Occipital lobe (tissue), 3 donors: ENCODE measurements at places on chromosomes 7 and 10.

DNA sequence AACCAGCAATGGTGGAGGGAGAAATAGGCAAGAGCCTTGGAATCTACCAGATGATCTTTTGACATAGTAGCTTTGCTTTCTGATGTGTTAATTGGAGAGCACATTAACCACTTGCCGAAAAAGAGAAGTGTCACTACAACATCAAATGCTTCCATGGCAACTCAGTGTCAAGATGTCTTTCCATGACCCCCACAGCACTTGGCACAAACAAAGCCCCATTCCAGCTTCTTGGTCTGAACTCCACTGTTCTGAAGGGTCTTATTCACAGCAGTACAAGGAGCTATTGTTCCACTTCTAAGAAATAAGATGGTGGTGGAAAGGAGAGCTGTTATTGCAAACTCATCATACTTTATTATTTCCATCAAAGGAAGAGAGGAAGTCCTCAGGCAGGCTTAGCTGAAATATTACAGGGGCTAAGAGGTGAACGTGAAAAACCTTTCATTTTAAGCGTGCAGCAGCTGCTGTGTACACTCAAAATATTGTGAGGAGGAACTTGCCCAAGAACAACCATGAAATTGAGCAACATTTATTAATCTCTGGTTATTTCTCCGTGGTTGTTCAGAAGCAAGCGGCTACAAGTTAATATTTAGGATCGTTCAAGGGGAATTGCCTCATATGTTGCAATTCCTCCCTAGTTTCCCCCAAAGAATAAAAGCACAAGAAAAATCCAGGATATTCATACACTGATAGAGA lies 354.8 kb upstream of the CELF2 start:
- DNase-seq, result no peak

DNA sequence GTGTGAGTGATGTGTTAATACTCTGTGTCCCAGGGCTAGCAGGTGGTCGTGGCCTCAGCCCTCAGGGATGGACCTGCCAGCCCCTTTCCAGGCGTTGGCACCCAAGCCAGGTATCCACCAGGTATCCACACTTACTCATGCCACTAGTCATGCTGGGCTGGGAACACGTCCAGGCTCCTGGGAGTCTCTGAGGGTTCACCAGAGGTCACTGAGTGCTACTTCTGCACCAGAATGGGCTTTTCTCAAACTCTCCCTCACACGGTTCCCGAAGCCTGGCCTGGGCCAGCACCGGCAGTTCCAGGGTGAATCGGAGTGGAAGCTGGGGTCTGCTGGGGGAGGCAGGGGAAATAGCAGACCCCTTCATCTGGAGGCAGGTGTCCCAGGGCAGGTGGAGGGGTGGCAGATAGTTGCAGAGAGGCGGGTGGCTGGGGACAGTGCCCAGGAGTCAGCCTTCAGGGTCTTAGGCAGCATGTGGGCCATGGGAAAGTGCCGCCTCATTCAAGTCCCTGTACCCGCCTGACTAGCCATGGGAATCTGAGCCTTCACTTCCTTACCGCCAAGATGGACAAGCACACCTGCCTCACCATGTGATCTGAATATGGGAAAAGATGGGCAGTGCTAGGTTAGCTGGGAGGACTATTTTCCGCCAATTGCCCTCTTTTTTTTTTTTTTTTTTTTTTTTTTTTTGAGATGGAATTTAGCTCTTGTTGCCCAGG lies 95.5 kb upstream of the GTF2I start:
- DNase-seq, result no peak

DNA sequence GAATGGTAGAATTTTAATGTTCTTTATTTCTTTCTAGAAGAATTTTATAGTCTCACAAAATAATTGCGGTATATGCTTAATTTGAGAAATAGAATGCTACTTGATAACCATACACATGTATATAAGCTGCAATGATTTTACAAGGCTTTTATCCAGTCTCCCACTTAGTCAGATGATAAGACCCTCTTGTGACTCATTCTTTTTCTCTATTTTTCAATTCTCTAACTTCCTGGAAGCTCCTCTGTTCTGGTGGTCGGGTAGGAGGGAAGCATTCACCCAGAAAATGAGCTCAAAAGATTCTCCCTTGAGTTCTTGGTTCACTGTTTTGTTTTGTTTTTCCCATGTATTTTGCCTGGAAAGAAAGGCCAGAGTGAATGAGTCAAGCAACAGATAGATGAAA lies 546.6 kb downstream of the INHBA start:
- no peak for DNase-seq

GRCh38 chr10:483261-483660 lies 206.2 kb downstream of the DIP2C start:
- DNase-seq, result no peak

DNA sequence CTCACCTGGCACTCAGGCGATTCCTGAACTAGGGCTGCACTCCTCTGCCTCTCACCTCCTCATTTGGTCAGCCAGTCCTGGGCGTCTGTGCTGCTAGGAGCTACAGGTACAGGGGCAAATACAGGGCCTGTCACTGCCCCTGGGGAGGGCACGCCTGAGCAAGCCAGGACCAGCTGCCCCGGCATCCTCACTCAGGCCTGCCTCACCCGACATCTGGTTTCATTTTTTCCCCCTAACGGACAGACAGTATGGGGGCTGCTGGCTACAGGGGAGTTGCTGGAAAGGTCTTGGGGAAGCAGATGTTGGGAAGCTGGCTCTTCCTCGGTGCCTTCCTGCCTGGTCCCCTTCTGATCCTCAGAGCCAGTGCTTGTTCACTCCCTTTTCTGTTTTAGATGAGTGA lies 77.3 kb upstream of the PPIF start:
- no peak for DNase-seq

- DNase-seq, result no peak
Observed at GRCh38 chr10:89481662-89482061, 53.7 kb downstream of the SLC16A12 start.

DNA sequence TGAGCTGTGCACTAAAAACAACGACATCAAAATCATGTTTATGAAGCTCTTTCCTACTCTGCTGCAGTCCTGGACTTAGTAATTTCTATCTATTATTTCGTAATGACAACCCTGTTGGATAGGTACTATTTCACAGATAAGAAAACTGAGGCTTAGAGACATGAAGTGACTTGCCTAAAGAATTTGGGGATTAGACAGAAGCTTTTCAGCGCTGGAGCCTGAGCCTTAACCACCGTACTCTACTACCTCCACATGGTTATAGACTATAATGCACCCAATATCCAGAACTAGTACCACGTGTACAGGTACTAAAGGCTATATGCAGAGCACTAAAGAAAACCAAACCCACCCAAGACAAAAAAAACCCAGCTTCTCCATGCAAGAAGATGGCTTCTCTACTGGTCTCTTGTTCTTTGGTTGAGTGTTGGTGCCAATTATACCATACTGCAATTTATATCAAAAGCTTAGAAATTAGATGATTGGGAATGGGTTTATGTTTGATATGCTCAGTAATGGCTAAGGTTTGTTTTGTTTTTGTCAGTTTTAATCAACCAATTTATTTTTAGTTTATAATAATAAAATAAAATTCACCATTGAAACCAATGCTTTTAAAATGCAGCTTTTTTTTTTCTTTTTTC lies 6.5 kb upstream of the SNX10 start:
- DNase-seq, result no peak

GRCh38 chr10:133444342-133445267 lies 9.1 kb upstream of the SCART1 start:
- DNase-seq, result no peak

DNA sequence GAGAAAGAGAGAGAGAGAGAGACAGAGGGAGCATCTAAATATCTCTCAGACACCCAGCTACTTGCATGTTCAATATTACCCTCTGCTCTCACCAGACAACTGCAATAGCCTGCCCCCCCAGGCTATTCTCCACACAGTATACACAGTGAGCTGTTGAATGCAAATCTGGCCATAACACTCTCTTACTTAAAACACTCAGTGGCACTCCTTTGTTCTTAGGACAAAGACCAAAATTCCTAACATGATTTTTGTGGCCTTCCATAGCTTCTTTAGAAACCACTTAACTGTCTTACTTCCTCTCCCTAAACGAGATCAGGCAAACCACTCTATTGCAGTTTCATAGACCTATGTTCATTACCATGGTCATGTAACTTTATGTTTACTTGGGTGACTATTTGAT lies 903.6 kb upstream of the AUTS2 start:
- DNase-seq, result no peak

- DNase-seq, result no peak
Observed at GRCh38 chr7:15046861-15047260, 144.3 kb upstream of the DGKB start.

GRCh38 chr10:29740981-29741545 lies 106.3 kb upstream of the SVIL start:
- DNase-seq, result no peak

DNA sequence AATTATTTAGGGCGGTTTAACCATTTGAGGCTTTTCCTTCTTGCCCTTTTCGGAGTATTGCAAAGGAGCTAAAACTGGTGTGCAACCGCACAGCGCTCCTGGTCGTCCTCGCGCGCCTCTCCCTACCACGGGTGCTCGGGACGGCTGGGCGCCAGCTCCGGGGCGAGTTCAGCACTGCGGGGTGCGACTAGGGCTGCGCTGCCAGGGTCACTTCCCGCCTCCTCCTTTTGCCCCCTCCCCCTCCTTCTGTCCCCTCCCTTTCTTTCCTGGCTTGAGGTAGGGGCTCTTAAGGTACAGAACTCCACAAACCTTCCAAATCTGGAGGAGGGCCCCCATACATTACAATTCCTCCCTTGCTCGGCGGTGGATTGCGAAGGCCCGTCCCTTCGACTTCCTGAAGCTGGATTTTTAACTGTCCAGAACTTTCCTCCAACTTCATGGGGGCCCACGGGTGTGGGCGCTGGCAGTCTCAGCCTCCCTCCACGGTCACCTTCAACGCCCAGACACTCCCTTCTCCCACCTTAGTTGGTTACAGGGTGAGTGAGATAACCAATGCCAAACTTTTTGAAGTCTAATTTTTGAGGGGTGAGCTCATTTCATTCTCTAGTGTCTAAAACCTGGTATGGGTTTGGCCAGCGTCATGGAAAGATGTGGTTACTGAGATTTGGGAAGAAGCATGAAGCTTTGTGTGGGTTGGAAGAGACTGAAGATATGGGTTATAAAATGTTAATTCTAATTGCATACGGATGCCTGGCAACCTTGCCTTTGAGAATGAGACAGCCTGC lies 3.1 kb downstream of the FZD1 start:
- no peak for DNase-seq

DNA sequence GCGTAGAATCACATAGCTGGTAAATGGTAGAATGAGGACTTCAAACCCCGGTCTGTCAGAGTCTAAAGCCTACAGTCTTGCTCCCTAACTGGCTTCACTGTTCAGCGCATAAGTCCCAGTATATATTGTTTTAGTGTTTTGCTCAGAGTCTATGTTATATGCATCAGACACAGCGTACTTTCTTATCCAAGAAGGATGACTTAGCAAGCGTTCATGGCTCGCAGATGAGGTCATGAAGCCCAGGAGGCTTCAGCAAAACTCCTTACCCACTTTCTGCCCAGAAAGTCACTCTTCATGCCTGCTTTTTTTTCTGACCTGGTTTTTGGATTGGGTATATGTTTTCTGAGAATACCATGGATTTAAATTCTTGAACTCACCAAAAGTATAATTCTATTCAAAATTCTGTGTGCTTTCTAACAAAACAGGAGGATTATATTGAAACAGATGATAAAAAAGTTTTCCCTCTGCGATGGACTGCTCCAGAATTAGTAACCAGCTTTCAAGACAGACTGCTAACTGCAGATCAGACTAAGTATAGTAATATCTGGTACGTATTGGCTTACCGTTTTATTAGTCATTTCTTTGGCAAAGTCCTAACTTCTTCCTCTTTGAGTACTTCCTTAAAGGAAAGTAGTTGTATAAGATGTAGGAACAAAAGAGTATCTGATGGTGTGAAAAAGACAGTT lies 24.6 kb upstream of the BHLHA15 start:
- no peak for DNase-seq

DNA sequence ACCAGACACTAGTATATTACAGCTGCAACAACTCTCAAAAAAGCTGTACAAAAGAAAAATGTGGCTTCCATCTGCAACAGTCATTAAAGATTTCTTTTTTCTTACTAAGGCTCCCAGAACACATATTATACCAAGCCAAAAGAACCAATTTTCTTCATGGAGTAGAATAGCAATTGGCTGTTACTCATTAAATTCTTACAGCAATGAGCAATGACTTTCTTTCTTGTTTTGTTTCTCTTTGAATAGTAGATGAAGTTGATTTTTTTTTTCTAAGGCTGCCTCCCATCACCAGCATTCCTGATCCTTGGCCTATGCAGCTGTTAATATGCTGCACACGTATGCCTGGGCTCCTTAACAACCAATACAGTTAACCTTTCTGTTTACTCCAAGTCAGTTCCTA lies 36.6 kb upstream of the SPOCK2 start:
- DNase-seq, result no peak

GRCh38 chr10:84427903-84428650 lies 99.7 kb downstream of the CCSER2 start:
- DNase-seq, result no peak

DNA sequence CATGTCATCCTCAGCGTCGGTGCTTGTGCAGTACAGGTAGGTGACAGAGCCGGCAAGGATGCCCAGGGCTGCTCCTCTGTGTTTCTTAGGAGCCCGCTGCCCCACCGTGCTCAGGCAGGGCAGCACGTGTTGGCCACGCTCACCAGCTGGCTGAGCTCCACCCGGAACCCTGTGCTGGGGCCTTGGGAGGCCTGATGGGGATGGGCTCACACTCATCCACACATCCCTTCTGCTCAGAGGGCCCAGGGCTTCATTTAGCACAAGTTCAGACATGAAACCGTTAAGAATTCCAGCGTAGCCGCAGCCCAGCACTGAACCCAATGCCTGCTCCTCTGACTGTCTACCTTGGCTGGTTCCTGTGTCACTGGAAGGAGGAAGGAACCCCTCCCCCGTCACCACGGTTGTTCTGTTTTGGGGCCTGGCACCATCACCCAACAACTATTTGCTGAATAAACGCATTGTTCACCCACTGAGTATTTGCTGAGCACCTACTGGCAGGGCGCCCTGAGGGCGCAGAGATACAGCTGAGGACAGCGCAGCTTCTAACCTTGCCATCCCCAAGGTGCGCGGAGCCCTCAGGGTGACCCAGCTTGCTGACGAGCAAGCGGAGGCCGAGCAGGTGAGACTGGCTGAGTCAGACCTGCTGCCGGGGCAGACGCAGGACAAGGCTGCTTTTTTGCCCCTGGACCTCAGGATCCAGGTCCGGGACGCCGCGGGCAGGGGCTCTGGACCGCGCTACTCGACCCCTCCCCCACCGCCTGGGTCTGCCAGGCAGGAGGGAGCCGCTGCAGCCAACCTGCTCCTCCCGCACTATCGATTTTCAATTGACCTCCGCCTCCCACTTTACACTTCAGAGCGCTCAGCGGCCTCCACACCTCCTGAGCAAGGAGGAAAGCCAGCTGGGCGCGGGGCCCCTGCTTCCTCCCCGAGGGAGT lies 50.6 kb upstream of the RET start:
- DNase-seq, result no peak
